ENCODE measurements at places on chromosomes 2 and 18.

DNA sequence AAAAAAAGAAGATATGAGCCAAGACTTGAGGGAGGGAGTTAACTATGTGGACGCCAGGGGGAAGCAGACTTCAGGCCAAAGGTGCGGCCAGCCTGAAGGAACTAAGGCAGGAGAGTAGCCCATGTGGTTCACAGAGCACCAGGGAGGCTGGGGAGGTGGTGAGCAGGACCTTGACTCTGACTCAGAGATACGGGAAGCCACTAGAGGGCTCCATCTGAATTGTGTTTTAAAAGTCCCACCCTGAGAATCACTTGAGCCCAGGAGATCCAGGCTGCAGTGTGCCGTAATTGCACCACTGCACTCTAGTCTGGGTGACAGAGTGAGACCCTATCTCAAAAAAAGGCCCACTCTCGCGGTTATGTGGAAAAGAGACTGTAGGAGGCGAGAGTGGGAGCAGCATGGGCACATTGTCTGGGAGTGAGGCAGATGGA lies 12.3 kb downstream of the CEP192 start:
- no peak for DNase-seq

DNA sequence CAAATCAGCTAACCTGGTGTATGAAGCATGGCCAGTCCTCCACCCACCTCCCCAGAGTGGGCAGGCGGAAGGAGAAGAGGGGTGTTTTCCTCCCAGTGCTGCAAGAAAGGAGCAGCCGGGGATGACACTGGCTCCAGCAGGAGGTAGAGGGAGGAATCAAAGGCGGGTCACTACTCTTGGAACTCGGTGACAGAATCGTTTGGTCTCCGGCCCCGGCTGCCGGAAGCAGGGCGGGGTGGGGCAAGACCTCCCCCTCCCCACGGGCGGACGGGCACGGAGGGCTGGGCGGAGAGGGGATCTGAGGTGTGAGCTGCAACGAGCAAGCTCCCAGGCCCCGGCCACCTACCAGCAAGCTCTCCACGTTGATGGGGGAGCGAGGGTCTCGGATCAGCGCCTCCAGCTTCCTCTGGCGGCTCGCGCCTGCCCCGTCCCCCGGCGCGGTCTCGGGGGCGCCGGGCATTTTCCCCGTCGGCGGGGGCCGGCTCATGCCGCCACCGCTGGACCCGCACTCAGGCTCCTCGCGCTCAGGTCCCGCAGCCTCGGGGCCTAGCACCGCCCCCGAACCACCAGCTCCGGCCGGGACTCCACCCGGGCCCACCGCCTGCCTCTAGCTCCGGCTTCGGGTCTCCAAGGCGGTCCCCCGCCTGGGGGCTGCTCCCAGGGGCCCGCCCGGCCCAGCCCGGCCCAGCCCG lies 640 bp downstream of the ROCK2 start:
- no peak for DNase-seq

GRCh38 chr2:45293182-45293581 lies 283.9 kb upstream of the SIX2 start:
- no peak for DNase-seq

GRCh38 chr2:25098670-25099486 lies 57.0 kb downstream of the EFR3B start:
- no peak for DNase-seq

GRCh38 chr2:104870100-104870975 lies 16.4 kb downstream of the POU3F3 start:
- no peak for DNase-seq

DNA sequence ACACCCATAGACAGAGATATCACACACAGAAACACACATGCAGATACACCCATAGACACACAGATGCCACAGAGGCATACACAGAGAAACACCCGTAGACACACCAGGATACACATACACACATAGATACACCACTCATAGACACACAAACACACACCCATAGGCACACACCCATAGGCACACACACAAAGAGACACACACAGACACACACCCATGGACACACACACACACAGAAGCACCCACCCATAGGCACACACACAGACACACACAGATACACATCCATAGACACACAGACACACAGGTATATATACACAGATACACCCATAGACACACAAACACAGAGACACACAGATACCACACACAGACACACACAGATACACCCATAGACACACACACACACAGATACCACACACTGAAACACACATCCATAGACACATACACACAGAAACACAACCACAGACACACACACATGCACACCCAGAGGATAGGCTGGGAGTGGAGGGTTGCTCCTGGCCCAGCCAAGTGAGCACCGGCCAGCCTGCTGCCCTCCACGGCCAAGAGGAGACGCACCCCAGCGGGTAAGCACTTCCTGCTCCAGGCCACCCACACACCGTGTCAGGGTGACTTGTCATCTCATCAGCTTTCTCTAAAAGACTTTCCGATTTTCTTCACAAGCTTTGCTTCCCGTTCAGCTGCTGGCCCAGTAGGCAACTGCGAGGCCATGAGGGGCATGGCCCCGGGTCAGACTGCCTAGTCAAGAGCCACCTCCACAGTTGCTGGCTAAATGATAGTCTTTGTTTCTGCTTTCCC lies 14.1 kb upstream of the CNNM3 start:
- no peak for DNase-seq

GRCh38 chr2:209771474-209772289 lies at the start of gene UNC80:
Gene UNC80 (plus strand): TSS chr2:209771832. CDS start chr2:209772073, 241 bp downstream.
- peak; percentile 75 for DNase-seq

DNA sequence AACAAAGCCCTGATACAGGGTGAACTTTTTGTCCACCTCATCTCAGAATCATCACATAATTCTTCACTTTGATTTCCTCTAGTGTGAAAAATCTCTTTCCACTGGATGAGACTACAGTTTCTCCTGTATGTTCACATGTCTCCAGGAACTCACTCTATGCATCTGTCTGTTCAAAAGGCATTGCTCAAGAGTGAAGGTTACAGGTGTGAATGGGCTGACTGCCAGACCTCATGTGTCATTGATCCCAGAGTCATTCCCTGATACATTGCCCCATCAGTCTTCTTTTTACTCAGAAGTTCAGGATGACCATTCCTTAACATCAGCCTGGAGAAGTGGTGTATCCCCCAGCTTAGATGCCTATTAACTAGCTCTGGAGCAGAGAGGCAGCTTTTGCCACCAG lies 4.4 kb upstream of the DSC3 start:
- DNase-seq, result no peak

GRCh38 chr2:95333888-95334338 lies 36.8 kb downstream of the KCNIP3 start:
- DNase-seq, result no peak

DNA sequence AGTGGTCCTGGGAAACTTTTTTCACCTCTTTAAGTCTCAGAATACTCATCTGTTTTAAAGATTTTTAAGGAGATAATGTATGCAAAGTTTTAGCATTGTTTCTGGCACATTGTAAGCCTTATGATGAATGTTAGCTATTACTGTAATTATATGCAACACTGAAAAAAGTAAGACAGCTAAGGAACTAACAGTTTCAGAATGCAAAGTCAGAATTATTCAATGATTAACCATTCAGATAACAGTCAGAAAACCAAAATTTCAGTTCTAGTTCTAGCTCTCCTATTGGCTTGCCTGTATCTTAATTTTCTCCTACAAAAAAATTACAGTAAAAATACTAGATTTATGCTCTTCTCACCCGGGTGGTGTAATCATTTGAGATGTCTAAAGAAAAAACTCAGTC lies 101.1 kb downstream of the SLC4A10 start:
- no peak for DNase-seq

GRCh38 chr18:23276451-23276850 lies 141.2 kb downstream of the CABLES1 start:
- no peak for DNase-seq

- no peak for DNase-seq
Observed at GRCh38 chr2:18599509-18600254, 10.3 kb upstream of the NT5C1B start.

- no peak for DNase-seq
Observed at GRCh38 chr2:159737292-159737916, 25.1 kb downstream of the MARCHF7 start.

DNA sequence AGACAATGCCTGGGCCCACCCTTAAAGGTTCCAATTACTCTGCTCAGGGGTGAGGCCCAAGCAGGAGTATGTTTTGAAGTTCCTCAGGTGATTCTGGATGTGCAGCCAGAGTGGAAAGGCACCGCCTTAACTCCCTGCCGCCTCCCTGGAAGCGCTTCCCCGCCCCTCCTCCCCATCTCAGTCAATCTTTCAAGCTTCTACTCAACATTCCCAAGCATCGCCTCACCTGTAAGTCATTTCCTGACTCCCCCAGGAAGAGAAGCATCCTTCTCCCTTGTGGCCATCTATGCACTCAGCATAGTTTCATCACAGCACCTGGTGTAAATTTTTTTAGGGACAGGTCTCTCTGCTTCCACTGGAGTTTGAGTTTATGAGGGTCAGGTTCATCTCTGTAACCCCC lies 67.5 kb downstream of the MYL12B start:
- no peak for DNase-seq

DNA sequence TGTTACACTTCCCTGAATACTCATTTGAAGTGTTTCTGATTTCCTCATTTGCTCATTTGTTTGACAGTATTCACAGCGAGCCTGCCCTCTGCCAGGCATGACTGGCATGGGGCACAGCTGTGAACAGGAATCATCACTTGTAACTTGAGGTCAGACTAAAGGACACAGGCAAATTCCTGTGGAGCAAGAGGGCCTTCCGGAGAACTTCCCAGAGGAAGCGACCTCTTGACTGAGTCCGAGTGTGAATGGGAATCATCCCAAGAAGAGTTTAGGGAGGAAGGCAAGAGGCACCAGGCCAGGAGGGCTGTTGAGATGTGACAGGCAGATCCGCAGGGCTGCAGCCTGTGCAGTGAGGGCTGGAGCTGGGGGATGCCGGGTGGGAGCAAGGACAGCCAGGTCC lies 45.4 kb downstream of the LIMS1 start:
- DNase-seq, result no peak

DNA sequence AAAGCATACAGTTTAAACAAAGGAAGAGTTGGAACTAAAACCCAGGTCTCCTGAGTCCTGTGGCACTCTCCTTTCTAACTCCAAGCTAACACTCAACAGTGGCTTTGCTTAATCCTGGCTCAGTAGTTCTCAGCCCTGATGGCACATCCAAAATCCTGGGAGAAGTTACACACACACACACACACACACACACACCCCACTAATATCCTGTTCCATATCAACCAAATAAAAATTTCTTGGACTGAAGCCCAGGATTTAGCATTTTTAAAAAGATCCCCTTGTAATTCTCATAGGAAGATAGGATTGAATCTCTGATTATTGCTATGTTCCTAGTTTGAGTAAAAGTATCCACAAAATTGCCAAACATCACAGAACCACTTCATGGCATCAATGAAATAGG lies 136.1 kb upstream of the RIOK3 start:
- DNase-seq, result no peak

DNA sequence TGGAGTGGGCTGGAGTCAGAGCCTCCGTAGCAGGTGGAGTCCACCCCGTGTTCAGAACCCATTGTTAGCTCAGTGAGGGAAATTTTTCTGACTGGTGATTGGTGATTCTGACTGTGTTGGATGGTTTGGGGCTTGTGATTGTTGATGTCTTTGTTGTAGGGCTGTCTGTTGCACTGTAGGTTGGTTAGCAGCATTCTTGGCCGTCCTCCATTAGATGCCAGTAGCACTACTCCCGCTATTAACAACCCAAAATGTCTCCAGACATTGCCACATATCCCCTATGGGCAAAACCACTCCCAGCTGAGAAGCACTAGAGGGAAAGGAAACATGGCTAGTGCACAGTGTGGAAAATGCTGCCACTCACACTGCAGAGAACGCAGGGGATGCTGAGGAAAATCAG lies 51.7 kb downstream of the ARMC9 start:
- DNase-seq, result no peak

DNA sequence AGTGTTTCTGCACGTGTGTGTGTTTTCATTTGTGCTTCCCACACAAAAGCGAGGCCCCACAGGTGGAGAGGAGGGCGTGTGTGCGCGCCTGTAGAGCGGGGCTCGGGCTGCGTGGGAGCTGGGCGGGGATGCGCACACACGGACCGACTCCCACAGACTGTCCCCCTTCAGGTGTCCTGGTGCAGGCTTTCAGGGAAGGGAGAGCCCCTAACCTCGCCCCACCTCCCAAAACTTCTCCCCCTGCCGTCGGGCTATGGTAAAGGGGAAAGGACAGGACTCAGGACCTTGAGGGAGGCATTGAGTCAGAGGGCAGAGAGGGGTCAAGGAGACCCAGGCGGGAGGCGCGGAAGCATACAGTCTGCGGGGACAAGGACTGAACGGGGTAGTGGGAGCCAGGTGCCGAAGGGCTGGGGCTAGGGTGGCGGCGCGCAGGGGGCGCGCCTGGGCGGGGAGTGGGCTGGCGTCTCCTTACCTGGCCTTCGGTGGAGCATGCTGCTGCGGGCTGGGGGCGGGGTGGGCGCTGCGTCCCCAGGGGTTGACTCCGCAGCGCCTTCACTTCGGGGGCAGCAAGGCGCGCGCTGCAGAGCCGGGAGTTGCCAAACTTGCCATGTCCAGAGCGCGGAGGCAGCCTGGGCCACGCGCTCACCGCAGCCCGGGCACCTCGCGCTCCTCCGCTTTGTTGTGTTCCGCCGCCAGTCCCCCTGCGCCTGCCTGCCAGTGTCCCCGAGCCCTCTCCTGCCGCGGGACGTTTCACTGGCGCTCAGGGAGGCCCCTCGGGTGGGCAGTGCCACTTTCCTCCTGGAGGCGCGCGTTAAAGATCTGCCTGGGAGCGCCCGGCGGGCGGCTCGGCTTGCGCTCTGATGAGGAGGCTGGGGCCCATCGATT lies 302.0 kb downstream of the NCKAP5 start:
- DNase-seq, result no peak

DNA sequence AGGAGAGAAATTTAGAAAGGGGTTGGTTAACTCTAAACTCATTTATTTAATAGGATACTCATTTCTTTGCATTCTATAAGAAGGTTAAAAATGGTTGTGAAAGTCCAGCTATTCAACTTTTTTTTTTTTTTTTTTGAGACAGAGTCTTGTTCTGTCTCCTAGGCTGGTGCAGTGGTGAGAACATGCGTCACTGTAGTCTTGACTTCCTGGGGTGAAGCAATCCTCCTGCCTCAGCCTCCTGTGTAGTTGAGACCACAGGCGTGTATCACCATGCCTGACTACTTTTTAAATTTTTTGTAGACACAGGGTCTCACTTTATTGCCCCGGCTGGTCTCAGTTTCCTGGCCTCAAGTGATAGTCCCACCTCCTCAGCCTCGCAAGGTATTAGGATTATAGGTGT lies 11.9 kb downstream of the ELP2 start:
- no peak for DNase-seq

GRCh38 chr2:33284287-33284686 lies 192.2 kb upstream of the RASGRP3 start:
- no peak for DNase-seq

- no peak for DNase-seq
Observed at GRCh38 chr2:69180227-69180626, 167.2 kb downstream of the ANTXR1 start.

- no peak for DNase-seq
Observed at GRCh38 chr2:39437522-39438296, 624 bp upstream of the MAP4K3 start.

DNA sequence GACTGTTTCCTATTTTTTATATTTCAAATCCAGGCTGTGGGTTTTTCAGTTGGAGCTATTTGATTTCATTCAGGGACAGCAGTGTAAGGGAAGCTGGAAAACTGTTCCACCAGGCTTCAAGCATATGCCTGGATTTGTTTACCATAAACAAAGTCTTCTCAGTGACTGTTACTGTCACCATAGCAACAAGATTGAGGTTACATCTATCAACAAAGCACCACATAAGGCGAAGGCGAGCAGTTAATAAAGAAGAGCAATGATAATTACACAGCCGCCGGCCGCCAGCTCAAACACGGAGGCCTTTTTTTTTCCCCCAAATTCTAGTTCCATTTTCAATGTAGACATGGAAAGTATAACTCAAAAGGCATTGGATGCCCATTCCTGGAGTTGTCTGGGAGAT lies 553.7 kb upstream of the SYT4 start:
- no peak for DNase-seq
